Left lung (tissue), 14 donors: ENCODE measurements at places on chromosomes 7 and 10. TPM values are rescaled to one million over a fixed set of nuclear protein-coding genes. Genes with fewer than 3 reads are reported as not detected.

Gene OGA
- 250 TPM for polyA plus RNA-seq

Gene SLC18A3
- not detected for polyA plus RNA-seq

Gene FFAR4
- polyA plus RNA-seq: 0.08 TPM

Gene SLC16A9
- 41.8 TPM for polyA plus RNA-seq

GRCh38 chr10:106535304-106535953 is 629.1 kb downstream of the SORCS1 start:
- no peak for DNase-seq

DNA sequence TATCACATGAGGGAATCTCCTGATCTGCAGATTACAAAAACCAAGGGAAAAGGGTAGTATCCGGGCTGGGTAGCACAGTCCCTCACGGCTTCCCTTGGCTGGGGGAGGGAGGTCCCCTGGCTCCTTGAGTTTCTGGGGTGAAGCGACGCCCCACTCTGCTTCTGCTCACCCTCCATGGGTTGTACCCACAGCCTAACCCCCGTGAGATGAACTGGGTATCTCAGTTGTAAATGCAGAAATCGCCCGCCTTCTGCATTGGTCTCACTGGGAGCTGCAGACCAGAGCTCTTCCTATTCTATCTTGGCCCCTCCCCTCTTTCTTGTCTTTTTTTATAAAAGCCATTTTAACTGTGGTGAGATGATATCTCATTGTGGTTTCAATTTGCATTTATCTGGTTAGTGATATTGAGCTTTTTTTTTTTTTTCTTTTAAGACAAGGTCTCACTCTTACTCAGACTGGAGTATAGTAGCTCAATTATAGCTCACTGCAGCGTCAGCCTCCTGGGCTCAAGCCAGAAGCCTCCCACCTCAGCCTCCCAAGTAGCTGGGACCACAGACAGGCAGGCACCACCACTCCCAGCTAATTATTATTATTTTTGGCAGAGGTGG is 87.8 kb downstream of the ABCC2 start:
- no peak for DNase-seq

- DNase-seq: no peak
These were observed 114.7 kb downstream of the ZMIZ1 start for GRCh38 chr10:79183468-79183865.

DNA sequence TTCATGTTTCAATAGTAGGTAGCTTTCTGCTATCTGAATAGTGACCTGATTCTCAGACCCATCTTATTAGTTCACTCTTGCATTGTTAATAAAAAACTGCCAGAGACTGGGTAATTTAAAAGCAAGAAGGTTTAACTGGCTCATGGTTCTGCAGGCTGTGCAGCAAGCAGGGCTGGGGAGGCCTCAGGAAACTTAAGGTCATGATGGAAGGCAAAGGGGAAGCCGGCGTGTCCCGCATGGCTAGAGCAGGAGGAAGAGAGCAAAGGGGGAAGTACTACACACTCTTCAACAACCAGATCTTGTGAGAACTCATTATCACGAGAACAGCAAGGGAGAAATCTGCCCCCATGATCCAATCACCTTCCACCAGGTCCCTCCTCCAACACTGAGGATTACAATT is 185.2 kb upstream of the PITRM1 start:
- DNase-seq: no peak

DNA sequence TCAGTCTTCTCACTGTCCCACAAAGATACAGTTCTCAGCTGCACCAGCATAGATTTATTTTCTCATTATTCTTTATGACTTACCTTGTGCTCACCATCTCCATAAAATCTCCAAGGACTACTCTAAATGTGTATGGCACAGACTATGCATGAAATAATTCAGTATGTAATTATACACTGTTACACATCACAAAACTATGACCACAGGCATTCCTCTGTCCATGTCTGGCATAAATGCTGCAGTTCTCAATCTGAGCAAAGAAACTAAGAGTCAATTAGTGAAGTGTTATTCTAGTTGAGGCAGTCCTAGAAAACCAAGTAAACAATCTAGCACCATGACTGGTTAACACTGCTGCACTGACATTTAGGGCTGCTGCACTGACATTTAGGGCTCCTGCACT is 2.7 kb downstream of the CYCS start:
- no peak for DNase-seq

DNA sequence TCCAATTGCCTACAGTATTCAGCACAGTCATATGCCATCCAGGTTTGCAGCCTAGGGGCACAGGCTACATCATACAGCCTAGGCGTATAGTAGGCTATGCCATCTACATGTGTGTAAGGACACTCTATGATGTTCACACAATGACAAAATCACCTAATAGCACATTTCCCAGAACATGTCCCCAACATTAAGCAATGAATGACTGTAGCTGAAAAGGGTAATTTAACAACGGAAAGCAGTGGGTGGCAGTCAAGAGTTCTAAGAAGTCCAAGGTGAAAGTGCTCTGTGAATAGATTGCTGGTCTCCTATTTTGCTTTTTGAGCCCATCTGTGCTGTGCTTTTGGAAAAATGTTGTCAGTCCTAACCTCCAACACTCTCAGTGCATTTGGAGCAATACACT is 162.6 kb downstream of the KLF6 start:
- DNase-seq: no peak

DNA sequence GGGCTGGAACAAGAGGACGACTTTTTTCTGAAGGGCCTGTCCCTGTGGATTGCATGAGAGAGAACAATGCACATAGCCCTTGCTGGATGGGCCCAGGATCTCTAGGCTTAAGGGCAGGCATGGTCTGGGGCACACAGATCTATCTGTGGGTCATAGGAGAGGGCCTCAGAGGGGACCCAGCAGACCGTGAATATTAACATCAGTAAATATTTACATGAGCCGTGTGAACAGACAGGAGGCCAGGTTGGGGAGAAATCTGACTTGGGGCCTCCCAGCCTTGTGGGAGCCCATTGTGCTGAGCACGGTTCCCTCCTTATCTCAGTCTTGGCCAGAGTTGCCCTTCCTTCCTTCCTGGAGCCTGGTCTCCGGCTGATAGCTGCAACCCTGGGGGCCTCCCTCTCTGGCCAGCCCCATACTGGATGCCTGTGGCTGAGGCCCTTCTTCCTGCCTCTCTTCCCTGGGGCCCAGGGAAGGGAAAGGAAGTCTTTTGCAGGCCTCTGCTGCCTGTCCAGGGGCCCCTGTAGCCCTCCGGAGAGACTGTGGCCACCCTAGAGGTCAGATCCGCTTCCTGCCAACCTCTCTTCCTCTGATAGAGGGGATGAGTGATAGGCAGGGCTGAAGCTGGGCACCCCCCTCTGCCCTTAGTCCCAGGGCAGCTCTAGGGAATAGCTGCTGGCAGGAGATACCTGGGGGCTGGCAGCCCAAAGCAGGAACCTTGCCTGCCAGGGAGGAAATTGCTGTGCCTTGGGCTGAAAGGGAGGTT is 44.5 kb upstream of the TRIM8 start:
- DNase-seq: no peak

GRCh38 chr7:139799586-139799985 is 21.8 kb upstream of the HIPK2 start:
- no peak for DNase-seq

DNA sequence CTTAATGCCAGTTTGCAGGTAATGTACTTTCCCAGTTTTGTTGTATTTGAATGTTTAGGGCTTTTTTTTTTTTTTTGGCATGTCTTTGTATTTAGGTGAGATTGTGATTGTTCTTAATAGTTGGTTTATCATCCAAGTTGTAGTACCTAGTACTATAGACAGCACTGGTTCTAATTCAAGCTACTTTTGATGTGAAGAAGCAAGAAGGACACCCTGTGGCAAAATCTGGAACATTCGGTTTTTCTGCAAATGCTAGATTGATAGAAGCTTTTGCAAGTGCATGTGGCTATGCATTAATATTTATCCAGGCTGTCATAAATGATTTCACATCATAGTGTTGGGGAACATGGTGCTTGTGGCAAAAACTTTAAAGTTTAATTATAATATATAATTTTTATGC is 248.9 kb downstream of the FOXP2 start:
- DNase-seq: peak; percentile 35
